ENCODE measurements at places on chromosomes 2 and 18.

- DNase-seq = no peak
Measured at GRCh38 chr2:149915151-149915550, 327.6 kb upstream of the MMADHC start.

DNA sequence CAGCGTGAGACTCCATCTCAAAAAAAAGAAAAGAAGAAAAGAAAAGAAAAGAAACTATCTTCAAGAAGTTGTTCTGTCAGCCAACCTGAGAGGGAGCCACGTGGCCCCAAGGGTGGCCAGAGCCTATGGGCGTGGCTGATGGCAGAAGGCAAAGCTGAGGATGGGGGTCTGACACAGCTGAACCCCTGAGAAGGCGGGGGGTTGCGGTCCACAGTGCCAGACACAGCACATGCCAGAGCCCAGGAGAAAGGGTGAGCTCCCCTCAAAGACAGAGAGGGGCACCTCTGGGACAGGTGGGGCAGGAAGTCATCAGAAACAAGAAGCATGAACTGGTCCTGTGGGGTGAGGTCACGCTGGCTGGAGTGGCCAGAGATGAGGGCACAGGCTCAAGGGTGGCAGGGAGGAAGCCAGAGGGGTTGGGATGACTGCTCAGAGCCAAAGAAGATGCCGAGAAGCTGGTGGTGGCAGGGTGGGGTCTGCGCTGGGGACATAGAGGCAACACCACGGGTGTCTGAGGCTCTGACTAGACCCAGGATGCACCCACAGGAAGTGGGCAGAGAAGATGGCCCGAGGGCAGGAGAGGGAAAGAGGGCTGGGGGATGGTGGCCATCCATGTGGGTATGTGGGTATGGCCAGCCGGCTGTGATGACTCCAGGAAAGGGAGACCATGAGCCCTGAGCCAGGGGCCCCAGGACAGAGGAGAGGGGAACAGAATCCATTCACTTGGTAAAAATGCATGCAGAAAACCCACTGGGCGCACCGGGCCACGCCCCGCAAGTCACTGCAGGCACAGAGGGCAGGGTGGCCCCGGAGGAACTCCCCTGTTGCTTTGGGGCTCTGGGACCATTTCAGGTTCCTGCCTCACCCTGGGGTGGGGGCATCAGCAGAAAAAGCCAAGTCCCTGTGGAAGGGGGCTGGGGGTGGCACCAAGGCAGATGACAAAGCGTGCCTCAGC lies 8.4 kb downstream of the KIF1A start:
- DNase-seq = no peak

- no peak for DNase-seq
Measured at GRCh38 chr2:221554769-221555493, 17.2 kb downstream of the EPHA4 start.

DNA sequence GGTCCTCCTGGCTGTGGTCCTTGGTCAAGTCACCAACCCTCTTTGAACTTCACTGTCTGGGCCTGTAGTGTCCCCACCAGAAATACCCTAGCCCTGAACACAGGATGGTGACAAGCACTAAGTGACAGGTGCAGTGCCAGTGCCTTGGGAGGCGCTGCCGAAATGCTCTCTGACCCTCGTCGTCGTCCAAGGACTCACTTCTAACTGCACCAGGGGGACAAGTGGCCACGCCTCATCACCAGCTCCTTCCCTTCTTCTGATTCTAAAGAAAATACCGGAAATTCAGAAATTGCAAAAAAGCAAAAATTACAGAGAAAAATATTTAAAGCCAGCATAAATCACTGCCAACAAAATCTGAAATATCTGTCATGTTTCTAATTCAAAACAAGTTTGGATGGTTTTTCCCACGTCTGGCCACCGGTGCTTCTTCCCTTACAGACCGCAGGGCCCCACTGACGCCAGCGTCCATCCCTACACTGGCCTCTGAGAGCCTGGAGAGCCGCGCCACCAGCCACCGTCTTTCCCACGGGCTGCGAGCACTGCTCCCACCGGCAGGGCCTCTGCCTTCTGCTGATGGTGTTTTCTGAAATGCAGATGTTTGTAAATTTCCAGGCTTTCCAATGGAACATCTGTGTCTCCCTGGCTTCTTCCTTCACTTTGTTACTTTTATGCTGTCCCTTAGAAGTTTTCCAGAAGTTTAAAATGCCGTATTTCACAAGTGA lies 37.4 kb upstream of the GPC1 start:
- no peak for DNase-seq

- DNase-seq = no peak
Measured at GRCh38 chr2:29447513-29447912, 332.3 kb downstream of the CLIP4 start.

DNA sequence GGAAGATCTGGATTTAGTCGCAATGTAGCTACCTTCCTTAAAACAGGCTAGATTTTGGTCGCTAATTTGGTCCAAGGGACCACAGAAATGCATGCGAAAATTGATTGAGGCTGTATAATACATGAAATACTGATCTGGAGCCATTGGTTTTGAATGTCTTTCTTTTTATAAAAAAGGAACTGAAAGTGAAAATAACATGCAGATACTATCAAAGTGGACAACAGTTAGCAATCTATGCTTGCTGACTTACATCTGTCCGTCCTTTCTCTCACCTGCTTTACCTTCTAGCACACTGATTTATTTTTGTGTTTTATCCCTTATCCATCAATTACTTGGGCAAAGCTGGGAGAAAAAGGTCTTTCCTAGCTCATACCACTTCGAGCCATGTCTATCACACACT lies 1459.8 kb upstream of the ACVR2A start:
- no peak for DNase-seq

- DNase-seq = no peak
Measured at GRCh38 chr2:217398860-217399259, 539.0 kb upstream of the TNP1 start.

DNA sequence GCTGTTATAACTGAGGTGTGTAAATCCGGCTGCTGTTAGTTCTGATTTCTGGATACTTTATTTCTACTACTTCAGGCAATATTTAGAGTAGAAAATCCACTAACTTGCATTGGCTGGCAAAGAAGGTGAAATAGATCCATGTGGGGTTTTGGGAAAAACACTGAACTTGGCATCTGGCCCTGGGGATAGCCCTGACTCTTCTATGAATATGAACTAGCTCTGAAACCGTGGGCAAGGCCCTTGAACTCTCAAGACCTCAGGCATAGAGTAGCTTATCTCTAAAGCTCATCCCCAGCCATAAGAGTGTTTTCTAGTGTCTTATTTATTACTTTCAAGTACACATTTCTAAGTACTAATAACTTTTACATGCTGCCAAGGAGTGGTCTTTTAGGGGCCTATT lies 25.8 kb downstream of the PARD3B start:
- no peak for DNase-seq

DNA sequence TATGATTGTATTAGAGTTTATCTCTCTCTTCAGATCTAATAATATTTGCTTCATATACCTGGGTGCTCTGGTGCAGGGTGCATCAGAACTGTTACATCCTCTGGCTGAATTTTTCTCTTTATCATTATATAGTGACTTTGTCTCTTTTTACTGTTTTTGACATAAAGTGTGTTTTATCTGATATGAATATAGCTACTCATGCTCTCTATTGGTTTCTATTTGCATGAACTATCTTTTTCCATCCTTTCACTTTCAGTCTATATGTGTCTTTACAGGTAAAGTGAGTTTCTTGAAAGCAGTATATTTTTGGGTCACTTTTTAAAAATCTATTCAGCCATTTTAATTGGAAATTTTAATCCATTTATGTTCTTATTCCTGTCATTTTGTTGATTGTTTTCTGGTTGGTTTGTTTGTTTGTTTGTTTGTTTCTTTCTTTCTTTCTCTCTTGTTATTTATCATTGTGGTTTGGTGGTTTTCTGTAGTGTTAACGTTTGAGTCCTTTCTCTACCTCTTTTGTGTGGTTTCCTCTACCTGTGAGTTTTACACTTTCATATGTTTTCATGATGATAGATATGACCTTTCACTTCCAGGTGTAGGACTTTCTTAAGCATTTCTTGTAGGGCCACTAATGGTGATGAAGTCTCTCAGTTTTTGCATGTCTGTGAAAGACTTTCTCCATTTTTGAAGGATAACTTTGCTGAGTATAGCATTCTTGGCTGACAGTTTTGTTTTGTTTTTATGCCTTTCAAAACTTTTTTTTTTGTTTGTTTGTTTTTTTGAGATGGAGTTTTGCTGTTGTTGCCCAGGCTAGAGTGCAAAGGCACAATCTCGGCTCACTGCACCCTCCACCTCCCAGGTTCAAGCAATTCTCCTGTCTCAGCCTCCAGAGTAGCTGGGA lies 54.9 kb downstream of the CCNT2 start:
- no peak for DNase-seq

DNA sequence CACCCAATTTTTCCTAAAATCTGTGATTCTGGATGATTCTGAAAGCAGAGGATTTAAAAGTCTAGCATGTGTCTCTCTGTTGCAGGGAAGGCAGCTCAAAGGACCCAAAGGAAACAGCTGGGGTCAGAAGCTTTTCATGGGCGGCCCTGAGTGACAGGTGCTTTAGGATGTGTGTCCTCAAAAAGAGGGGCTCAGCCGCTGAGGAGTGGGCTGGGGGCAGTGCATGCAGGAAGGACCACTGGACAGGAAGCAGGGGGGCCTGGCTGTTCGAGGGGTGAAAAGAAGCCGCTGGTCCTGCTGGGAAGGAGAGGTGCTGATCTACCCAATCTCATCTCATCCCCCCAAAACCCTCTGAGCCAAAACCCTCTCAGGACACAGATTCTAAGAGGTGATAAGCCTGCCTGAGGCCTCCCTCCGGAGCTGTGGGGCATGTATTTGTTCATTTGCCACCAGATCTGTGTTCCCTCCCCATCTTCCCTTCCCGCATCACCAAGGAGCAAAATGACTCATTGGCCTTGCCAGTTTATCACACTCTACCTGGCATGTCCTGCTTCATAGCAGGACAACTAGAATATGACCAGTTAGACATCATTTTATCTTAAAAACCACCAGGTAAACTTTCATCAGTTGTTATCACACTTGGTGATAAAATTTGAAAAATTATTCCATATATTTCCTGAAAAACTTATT lies 98.8 kb upstream of the MGAT4A start:
- no peak for DNase-seq

Data from kidney glomerular epithelial cell (primary cell).